Activated CD4-positive, alpha-beta T cell treated with anti-CD3 and anti-CD28 coated beads, Interleukin-2, amount 10 ng/mL, durations not matched to agents 7 days and 5 days (primary cell): ENCODE measurements at places on chromosomes 1 and 21. TPM values are rescaled to one million over a fixed set of nuclear protein-coding genes. Genes with fewer than 3 reads are reported as not detected.

DNA sequence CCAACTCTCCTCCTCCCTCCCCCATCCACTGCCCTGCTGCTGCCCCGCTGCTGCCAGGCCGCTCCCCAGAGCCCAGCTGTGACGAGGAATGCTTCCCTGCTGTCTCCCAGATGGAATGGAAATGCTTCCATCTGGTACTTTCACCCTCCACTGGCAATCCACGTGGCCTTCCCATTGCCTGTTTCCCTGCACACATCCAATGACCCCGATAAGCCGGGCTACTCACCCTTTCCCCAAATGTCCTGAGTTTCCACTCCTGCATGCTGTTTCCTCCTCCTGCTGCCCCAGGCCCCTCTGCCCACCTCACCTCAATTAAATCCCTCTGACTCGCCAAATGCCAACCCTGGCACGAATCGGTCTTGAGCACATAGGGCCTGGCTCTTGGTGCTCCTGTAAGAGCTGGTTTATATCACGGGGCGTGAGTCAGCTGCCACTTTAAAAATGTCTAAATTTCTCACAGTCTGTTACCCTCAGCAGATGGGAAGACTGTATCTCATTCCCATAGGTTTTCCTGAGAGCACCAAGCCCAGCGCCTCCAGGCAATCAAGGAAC, 36.4 kb downstream of the MRAP start:
- no peaks in the 10 kb centered on the region for H3K27me3 ChIP-seq
- H3K4me1 ChIP-seq = no peaks in the 10 kb centered on the region

TNNI3K gene
- total RNA-seq = not detected

- no peak overlapping the region for H3K27ac ChIP-seq
- no peaks in the 10 kb centered on the region for H3K4me1 ChIP-seq
- H3K36me3 ChIP-seq = no peaks in the 10 kb centered on the region
- H3K27me3 ChIP-seq = no peaks in the 10 kb centered on the region
- no peak for DNase-seq
These were observed 106.8 kb downstream of the ESRRG start for GRCh38 chr1:216616425-216616824.

FCRL1 gene
- 0.22 TPM for total RNA-seq

GRCh38 chr1:51070011-51070410, 32.0 kb upstream of the C1orf185 start:
- H3K27ac ChIP-seq = no peak overlapping the region
- no peaks in the 10 kb centered on the region for H3K36me3 ChIP-seq
- peaks cover 34% of the 10 kb centered on the region for H3K27me3 ChIP-seq
